ENCODE measurements at places on chromosomes 12 and 14.

GRCh38 chr12:132158677-132159554 lies 14.7 kb downstream of the NOC4L start:
- DNase-seq: no peak

- no peak for DNase-seq
These were observed 827 bp upstream of the TEDC1 start for GRCh38 chr14:105490267-105490571.

- DNase-seq: no peak
These were observed 2.7 kb downstream of the PITPNM2 start for GRCh38 chr12:123148223-123148622.

DNA sequence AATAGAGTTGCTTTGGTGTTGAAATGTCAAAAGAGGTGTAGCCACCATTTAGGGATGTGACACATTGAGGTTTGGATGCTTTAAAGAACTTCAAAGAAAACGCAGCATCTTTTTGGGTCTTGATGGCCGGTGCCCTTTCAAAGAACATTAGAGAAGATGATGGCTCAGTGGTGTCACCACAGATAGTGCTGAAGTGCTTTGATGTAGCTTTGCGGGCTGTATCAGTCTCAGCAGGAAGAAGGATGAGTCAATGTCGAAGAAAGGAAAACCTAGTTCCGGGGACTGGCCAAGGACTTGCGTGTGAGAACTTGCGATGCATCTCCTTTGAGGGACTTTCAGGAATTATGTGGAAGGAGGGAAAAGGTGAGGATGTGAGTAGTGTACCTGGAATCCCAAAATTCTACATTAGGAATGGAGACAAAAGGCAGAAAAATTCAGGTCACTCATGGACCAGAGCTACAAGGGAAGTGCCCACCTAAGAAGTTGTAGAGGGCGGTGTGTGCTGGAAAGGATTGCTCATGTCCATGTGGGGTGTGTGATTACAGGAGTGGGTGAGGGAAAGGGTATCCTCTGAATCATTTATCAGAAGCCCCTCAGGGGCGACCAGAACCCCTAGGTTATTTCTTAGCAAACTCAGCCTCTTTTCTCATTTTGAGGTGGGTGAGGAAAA lies 39.7 kb upstream of the GZMB start:
- DNase-seq: peak; percentile 42

DNA sequence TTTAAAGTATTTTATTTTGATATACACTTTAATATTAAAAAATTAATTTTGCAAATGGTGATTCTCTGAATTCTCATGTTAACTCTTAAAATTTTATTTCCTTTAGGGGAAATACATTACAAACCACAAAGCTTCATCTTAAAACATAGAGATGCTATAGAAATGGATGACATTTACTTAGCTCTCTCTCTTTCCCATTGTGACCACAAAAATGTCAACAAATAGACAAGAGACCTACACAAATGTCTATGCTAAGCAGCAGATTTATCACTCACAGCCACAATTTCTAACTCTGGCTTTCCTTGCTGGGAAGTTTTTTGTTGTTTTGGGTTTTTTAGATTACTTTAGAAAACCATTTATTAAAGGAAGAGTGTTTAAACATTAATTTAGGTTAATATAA lies 19.9 kb upstream of the PHC1 start:
- no peak for DNase-seq

- no peak for DNase-seq
These were observed 436 bp downstream of the ASB2 start for GRCh38 chr14:93975791-93976476.

DNA sequence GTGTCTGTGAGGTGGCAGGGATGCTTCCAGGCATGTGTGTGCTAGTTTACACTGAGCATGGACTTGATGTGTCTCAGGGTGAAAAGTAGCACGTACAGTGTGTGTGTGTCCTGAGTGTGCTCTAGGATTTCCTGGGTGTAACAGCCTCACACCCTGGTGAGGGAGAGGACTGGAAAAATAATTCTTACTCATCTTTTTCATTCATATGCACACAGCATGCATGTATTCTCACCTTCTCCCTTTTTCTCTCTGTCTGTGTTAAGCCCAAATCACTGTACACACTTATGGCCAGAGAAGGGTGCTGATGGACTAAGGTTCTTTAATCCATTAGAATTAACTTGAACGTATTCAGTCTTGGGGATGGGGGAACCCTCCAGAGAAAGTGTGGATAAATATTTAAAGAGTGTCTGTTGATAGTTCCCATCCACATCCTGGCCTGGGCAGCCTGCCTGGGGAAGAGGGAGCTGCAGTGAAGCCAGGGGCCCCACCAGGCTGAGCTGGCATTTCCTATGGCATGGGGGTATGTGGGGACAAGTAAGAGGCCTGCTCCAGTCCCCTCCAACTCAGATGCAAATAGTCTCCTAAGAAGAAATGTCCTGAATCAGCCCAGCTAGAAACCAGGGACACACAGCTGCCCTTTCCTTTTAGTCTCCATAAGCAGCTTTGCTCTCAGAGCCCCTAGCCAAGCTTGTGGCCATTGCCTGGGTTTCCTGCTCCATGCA lies 1.1 kb upstream of the HOXC8 start:
- DNase-seq: no peak

GRCh38 chr12:2877953-2878732 lies 1.1 kb downstream of the RHNO1 start:
- DNase-seq: no peak

DNA sequence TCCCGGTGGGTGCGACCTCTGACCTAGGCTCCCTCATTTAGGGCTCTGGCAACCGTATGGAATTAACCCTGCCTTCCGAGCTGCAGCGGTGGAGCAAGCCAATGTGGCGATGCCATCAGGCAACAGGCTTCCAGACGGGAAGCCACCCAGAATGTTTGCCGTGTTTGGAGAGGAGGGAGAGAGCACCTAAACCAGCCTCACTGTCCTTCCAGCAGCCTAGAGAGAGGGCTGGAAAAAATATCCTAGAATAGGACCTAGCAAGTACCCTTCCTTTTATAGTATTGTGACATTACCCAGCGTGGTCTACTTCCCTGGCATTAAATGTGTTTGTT lies 287 bp upstream of the SLC2A13 start:
- DNase-seq: no peak

DNA sequence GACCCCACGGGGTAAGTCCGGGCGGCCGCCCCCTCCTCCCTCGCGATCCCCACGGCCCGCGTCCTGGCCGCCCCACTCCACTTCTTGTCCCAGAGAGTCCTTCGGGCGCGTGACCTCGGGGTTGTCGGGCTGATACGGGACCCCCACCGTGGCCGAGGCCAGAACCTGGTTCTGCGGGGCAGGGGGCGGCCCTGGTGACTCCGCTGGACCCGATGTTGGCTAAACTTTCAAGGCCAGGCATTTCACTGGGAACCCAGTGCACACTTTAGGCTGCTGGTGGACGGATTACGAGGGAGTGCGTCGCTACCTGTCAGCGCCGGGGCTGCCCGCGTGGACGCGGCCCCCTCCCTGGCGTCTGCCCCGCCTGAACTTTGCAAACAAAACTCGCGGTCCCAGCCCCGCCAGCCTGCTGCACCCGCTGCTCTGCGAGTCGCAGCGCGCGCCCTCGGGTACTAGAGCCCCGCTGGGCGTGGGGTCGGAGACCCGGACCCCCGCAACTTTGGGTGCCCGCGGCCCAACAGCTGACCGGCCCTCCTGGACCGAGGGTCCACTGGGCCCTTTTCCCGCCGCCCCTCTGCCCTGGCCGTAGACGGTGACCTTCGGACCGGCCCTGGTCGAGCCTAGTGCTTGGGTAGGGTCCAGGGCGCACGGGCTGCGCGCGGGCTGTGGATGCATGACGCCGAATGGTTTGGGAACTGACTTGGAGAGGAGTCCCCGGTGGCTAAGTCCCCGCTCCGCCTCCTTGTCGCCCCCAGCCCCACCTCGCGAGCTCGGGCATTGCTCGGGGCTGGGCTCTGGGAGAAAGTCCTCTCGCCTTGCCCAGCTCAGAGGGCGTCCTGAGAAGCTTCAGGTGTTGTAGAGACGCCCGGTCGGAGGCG lies 624 bp downstream of the RIN3 start:
- DNase-seq: peak; percentile 37

GRCh38 chr12:83784298-83784890 lies 1097.7 kb downstream of the TMTC2 start:
- no peak for DNase-seq

- DNase-seq: no peak
These were observed 83.0 kb downstream of the ACTN1 start for GRCh38 chr14:68896132-68896531.

DNA sequence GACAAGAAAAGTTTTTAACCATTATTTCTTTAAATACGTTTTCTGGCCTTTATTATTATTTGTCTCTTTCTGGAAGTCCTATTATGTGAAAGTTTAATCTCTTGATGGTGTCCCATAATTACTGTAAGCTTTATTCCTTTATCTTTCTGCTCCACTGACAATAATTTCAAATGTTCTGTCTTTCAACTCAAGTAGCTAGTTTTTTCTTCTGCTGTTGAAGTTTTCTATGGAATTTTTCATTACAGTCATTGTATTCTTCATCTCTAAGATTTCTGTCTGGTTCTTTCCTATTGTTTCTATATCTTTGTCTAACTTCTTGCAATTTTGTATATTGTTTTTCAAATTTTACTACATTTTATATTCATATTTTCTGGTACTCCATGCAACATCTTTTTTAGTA lies 173.6 kb upstream of the MGAT4C start:
- no peak for DNase-seq

GRCh38 chr12:108119126-108119973 lies 9.7 kb upstream of the WSCD2 start:
- no peak for DNase-seq

DNA sequence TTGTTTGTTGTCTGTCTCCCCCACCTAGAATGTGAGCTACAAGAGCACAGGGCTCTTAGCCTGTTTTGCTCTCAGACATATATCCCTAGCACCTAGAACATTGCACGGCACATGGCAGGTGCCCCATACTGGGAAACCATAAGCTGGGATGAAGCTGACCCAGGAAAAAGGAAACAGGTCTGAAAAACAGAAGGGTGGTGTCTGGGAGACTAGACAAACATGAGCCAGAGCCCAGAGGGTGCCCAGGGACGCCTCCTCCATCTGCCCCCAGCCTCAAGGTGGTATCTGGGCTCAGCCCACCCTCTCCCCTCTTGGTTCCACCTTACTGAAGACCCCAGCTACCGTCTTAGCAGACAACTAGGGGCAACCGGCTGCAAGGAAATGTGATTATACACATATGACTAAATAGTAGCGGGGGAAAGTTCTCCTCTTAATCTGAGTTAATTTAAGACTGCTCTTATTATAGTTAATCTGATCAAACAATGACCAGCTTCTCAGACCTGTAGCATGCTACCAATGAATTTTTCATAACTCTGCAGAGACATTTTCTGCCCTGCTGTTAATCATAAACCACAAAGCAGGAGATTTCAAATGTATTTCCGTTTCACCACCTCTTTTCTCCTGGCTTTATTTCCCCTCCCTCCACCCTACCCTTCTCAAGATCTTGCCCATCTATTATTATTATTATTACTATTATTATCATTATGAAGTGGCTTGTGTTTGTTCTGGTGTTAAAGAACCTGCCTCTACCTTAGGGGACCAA lies 31.9 kb downstream of the KSR2 start:
- no peak for DNase-seq

GRCh38 chr12:121451961-121452339 lies 52.0 kb downstream of the RNF34 start:
- no peak for DNase-seq

DNA sequence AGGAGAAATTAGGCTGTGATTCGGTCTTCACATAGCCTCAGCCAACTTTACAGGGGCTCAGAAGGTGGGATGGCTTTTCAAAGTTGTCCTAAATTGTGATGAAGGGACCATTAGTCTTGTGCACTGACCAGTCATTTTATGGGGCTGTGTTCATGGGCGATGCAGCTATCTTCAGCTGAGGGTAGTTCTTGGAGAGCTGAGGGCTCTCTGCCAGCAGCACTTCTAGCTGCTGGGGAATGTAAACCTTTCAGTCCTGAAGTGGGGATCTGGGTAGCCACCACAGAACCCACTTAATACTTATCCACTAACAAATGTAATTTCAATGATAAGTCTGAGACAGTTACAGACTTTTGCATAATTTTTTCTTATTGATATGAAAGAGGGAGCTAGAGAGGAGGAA lies 270.6 kb downstream of the AEBP2 start:
- no peak for DNase-seq

DNA sequence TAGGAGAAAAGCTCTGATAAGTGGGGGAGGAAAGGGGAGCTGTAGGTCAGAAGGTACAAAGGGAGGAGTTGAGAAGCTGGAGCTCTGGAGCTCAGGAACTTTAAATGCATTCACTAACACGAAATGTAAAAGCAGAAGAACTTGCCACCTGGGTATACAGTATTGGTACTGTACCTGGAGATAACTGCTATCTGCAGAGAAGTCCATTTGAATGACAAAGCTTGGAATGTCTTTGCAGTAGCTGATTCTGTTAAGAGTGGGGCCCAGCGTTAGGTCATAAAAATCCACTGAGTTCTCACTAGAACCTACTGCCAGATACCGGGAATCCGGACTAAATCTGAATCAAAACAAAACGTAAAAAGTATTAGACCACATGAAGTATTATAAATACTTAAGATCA lies 55.6 kb downstream of the ZC3H14 start:
- no peak for DNase-seq

GRCh38 chr12:91811481-91812287 lies 334.0 kb downstream of the BTG1 start:
- peak; percentile 71 for DNase-seq

DNA sequence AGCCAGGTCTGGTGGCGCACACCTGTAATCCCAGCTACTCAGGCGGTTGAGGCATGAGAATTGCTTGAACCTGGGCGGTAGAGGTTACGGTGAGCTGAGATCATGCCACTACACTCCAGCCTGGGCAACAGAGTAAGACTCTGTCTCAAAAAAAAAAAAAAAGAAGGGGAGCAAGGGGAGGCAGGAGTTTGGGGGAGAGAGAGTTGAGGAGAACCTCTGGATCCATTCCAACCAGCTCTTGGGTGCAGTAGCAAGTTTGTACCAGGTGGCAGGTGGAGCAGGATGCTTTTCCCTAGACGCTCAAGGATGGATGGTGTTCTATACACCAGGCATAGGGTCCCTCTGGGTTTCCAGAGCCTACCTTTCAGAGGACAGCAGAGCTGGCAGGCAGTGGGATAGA lies 1.9 kb downstream of the NFE2 start:
- DNase-seq: no peak

- no peak for DNase-seq
These were observed 17.3 kb downstream of the DHX37 start for GRCh38 chr12:124971603-124972002.

Data from stimulated activated CD8-positive, alpha-beta memory T cell treated with anti-CD3 and anti-CD28 coated beads, Interleukin-12 subunit alpha, Interleukin-12 subunit beta, amount 100 ng/mL, for 1 hour (primary cell).